HS-27A (cell line): ENCODE measurements at places on chromosomes 2 and 18.
A peak's percentile ranks its signal among the peaks of the same experiment; 100 is the strongest.

DNA sequence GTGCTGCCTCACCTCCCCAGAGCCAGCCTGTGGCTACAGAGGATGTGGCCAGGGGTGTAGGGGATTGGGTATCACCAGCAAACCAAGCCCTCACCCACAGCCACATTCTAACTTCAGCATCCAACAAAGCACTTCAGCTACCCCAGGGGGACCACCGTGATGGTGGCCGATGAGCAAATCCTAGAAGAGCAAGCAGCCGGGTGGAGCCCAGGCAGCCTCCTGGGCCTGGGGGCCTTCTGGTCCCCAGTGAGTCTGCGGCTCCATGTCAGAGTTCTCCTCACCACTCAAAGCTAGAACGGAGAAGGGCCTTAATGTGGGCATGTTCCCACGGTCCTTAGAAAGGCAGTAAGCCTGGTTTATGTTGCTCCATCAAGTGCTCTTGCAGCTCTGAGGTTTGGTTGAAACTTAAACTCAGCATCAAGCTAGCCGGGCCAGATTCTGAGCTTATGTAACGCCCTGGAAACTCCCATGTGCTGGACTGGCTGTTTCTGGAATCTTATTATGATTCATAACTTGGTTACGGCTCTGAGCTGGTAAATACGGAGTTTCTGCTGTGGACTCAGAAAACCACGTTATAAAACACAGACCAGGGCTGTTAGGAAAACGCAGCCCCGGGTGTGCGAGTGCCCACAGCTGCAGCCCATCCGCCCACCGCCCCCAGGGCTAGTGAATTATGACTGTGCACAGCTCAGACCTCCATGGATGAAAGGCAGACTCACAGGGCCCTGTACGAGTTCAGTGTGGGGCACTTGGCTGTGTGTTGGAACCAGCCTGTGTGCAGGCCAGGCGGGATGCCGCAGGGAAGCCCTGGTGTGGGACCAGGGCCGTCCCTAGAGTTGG, 99.8 kb downstream of the SEPTIN10 start:
- DNase-seq, result peak; percentile 56

DNA sequence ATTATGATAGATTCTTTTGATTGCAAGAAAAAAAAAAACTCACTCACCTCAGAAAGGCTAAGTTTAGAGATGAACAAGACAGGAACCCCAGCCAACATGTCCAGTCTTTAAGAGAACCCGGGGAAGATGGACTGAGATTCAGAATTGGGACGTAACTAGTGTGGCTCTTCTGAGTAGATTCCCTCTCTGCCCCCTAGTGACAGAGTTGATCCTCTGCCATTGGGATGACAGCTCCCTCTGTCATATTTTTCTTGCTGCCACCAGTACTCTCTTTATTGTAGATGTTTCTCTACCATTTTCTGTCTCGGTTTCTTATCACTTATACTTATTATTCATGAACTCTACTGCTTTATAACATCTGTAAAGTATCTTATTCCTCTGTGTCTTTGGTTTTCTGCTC, 77.7 kb downstream of the GULP1 start:
- DNase-seq, result peak; percentile 17

DNA sequence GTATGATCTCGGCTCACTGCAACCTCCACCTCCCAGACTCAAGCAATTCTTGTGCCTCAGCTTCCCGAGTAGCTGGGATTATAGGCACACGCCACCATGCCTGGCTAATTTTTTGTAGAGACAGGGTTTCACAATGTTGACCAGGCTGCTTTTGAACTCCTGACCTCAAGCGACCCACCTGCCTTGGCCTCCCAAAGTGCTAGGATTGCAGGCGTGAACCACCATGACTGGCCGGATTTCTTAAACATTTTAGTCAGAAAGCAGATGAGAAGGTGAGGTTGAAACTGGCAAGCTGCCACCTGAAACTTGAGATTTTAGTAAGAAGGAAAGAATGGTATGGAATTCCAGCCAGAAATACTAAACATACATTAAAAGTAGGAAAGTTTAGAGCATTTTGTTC, 31.9 kb downstream of the KLHL23 start:
- no peak for DNase-seq

DNA sequence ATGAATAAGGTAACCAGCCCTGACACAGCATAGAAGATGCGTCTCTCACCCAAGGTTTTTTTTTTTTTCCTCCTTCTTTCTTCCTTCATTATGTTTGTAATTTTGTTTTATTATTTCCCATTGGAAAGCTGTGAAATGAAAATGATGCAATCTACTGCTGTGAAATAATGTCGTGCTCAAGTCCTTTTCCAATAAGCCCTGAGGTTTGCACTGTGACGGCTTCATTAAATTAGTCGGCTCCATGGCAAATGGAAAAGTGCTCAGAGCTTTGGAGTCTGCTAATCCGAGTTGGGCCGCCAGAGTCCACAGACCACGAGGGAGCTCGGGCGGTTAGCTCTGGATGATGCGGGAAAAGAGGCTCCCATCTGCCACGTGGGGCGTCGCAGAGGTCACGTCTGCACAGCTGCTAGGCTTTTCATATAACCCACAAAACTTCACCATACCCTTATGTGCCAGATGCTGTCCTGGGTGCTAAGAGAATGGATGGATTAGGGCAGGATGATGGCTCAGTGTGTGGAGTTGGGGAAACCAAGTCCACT, 92.3 kb upstream of the CAPN13 start:
- DNase-seq, result no peak

GRCh38 chr18:46736135-46736534, 20.7 kb downstream of the ST8SIA5 start:
- no peak for DNase-seq

DNA sequence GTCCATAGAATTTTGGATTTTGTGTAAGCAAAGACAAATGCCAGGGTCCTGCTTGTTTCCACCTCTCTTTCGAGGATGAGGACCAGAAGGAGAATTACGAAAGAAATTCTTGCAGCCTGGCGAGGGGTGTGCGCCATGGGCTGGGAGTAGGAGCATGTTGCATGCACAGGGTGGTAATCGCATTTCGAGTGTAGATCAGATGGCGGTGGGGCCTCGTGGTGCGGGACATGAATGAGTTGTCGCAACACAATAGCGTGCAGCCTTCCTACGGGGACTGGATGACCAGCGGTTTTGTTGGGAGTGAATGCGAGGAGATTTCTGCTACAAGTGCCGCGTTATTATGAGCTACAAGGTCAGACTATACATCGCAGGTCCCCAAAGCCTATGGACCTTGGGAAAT, 4.2 kb upstream of the EN1 start:
- DNase-seq, result no peak

DNA sequence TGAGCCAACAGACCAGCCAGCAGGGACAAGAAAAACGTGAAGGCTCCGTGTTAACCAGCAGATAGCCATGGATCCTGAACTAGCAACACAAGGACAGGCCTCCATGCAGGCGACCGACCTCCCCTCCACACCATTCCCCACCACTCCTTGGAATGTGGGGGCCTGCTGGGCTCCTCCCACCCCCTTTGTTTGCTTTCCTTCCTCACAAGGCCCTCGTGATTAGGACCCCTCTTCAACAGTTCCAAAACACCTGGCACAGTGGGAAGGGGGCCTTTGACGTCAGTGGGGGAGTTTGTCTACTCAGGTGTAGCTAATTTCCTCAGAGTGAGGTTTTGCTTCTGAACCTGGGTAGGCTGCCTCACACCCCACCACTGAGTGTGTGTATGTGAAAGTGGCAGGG, 37.8 kb downstream of the SLC14A2 start:
- no peak for DNase-seq

DNA sequence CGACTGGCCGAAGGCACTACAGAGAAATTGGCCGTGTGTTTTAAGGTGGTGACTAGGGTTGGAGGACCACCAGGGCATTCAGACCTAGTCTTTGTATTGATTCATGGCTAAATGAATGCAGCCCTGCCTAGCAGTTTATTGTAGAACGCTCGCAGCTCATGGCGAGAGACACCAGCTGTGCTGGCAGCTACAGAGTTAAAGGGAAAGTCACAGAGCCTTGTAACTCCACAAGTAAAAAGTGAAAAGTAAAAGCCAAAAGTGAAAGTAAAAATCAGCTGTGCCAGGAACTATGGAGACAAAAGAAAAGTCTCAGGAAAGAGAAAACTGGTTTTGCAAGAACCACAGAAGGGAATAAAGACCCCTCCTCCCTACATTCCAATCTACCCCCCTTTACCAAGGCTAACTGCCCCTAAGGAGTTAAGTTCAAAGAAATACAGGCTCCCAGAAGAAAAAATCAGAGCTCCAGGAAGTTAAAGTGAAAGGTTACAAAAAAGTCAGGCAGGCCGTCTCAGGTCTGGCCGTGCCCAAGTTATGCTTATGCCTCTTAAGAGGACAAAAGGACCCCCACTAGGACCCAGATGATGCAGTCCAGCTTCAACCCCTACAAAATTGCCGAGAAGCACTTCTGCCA, 46.4 kb upstream of the SELENOI start:
- no peak for DNase-seq

DNA sequence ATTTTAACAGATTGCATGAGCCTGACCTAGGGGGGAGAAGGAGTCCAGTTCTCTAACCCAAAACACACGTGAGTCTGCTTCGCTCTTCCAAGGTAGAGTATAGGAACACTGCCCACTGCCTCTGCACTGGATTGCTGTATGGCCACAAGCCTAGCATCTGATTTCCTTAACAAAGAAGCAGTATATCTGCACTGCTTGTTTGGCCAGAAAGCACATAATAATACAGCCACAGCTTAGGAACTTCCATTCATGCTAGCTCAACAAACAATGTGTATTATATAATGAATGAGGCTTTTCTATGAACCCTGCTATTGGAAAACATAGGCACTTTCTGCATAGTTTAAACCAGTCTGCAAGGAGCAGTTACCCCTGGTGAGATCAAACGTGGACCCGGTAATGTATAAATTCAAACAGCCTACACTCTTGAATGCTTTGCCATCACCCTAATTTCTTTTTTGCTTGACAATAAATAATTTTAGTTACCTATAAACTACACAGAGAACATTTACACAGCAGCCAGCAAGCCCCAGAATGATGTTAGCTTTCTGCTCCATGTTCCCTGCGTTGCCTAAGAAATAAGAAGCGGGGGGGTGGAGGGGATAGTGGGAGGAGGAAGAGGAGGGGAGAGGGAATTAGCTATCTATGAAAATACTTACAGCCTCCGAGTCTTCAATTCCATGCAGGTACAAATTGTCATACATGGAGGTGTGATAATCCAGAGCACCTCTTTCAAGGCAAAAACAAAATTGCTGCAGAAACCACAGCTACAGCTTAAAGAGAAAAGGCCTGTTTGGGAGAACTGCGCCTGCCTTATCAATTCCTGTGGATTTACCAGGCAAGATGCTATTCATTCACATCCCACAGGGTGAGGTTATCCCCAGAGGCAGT, 125.6 kb downstream of the CACNB4 start:
- no peak for DNase-seq

DNA sequence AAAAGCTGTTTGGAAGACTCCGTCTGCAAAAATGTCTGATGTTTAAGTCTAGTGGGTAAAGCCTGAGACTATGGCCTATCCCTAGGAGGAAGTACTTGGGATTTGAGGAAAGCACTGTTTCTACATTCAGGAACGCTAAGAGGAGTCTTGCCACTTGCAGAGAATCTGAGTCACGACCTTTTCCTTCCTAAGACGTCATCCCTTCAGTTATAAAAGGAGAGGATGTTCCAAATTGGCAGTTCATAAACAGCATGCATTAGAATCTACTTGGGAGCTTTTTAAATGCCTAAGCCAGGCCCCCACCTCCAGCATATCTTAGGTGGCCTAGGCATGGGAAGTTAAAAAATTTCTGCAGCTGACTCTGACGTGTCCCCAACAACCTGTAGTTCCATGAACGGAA, 125.9 kb downstream of the TTC32 start:
- no peak for DNase-seq

GRCh38 chr2:133085646-133086045, 415.6 kb upstream of the LYPD1 start:
- DNase-seq, result no peak

DNA sequence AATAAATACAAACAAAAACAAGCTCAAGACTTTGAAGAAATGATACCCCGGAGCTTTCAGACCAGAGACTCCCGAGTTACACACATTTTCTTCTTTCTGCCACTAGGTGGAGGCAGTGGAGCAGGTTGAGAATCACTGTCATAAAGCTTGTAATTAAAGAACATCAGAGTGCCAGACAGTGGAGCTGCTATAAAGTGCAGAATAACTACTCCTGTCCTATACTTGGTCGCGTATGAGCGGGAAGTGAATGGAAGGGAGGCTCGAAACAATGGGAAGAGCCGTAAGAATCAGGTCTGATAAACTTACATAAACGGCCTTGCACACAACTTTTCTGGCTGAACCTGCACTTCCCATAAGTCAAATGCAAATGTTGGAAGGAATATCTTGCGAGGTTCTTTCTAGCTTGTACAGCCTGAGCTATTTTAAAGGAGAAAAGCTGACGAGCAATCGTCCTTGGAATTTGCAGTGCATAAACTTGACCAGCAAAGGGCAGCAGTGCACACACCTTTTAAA, 189.0 kb downstream of the RPIA start:
- DNase-seq, result no peak

- no peak for DNase-seq
These were observed 73.4 kb upstream of the ODC1 start for GRCh38 chr2:10521356-10522169.

DNA sequence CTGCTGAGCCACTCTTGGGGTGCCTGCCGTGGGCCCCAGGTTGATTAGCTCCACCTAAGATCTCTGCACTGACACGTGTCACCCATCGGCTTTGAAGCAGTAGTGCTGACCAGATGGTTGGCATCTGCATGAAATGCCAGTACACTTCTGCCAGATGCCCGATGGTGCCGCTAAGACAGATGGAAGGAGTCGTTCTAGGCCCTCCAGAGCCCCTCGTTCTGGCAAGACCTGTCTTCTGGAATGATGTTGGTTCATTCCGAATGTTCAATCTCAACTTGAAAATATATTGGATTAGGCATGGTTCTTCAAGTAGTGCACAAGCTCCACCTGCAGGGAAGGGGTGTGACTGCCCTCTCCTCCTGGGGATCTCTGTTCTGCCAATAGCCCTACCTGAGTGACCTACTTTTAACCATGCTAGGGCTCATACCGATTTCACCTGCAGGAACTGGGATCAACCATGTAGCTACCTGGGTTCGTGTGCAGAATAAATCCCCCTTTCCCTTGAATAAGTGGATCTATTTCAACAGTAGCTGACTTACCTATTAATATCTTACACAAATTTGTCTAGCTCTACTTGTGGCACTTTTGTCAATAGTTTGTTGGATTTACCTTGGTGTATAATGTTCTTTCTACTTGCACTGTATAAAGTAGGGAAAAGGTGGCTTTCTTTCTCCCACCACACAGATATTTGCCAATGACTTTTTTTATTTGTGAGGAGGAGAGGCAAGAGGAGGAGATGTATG, 342.6 kb downstream of the CTNNA2 start:
- DNase-seq, result peak; percentile 41
